Astrocyte of the cerebellum (primary cell): ENCODE measurements at places on chromosomes 1 and 21.

- no peak for DNase-seq
Measured at GRCh38 chr1:42845866-42846256, 552 bp upstream of the ZNF691 start.

DNA sequence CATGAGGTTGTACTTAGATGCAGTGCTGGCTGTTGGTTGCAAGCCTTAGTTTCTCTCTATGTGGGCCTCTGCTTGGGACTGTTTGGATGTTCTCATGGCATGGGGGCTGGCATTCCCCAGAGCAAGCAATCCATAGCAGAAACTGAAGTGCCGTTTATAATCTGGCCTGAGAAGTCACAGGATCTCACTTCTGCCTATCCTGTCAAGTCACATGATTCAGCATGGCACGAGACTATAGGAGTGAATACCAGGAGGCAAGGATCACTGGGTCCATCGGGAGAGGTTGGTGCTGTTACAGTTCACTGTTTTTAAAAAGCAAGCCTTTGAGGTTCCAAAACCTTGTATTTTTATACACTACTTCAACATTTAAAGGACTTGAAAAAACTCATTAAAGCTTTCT lies 16.7 kb downstream of the COLGALT2 start:
- no peak for DNase-seq

- DNase-seq: no peak
Measured at GRCh38 chr1:100565937-100566699, 28.2 kb downstream of the GPR88 start.

DNA sequence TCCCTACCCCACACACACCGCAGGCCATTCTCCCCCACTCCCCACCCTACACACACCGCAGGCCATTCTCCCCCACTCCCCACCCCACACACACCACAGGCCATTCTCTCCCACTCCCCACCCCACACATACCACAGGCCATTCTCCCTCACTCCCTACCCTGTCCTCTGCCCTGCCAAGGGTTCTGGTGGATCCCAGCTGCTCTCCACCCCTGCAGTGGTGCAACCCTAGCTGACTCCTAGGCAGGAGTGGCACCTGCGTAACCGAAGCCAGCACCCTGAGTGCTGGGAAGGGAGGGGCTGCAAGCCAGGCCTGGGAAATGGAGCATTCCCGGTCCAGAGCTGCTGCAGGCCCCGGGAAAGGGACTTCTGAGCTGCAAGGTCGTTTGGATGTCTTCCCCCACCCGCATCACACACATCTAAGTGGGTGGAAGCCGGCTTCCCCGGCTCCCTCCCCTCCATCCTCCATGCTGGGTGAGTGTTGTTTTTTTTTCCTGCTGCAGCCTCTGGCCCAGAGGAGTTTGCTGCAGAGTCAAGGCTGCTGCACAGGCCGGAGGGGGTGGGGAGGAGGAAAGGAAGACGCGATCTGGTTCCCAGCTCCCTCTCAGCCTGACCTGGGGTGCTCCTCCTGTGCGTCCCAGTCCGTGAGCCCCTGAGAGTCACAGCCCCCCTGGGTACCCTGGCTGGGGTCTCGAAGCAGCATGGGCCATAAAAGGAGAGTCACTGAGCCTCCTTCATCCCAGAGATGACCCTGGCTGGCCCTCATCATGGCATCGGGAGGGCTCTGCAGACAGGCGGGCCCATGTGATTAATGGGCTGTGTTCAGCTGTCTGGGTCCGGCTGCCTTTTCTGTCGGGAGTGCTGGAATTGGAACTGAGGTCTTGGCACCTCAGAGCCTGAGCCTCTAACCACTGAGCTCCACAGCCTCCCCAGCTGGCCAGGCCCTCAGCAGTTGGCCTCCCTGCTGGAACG lies 16.1 kb downstream of the H6PD start:
- no peak for DNase-seq

GRCh38 chr1:165542647-165543046 lies 1.2 kb upstream of the LRRC52 start:
- DNase-seq: no peak

- no peak for DNase-seq
Measured at GRCh38 chr1:54805981-54806381, 4.9 kb upstream of the TTC22 start.
